ENCODE measurements at places on chromosomes 13 and 19.
A peak's percentile ranks its signal among the peaks of the same experiment; 100 is the strongest.

DNA sequence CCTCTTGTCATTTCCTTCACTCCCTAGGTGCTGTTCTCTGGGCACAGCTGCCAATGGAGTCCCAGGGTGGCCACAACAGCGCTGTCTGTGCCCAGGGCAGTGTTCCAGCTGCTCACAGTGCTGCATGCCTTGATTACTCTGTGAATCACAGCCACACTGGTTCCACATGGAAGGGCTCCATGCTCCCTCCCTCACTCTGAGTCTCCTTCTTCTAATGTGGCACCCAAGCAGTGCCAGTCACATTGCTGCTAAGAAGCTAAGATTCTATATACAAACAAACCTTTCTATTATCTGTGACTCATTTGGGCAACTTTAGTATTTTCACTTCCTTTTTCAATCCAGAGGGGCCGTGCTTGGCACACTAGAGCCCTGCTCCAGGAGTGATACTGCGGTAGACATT lies 248.7 kb downstream of the TDRD3 start:
- DNase-seq, result no peak

GRCh38 chr19:44745887-44746600 lies 2.5 kb upstream of the BCL3 start:
- DNase-seq, result no peak

DNA sequence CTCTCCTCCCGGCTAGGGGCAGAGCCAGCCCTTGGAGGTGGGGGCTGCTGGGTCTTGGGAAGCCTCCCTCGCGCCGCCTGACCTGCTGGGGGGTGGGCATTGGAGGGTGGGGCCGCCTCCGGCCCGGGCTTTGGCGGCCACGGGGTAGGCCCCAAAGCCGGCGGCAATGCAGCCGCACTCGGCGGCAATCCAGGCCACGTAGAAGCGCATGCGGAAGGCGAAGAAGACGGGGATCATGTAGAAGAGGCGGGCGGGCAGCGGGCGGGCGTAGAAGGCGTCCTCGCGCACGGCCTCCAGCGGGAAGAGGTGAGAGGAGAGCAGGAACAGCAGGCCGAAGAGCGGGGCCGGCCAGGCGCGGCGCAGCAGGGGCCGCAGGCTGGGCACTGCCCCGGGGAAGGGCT lies 7.7 kb upstream of the TMC4 start:
- DNase-seq, result no peak

DNA sequence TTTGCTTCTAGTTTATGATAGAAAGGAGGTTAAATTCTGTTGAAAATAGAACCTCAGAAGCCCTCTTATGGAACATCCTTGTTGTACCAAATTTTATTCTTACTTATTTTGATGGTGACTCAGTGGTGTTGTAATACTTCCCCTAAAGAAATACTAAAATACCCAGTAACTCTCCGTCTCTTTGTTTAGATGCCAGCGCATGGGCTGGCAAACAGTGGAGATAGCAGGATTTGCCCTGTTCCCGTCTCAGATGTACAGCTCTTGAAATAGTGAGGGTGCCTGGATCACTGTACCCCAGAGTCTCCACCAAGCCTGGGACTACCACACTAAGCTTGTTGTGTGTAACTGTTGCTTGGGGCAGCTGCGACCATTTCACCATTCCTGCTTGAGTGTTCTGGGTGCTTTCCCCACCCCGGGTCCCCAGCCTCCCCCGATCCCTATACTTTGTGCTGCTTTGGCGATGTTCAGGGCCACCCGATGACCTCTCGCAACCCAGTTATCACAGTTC lies 67.0 kb upstream of the TEX29 start:
- no peak for DNase-seq

GRCh38 chr13:27665333-27665732 lies 43.6 kb downstream of the POLR1D start:
- DNase-seq, result no peak

DNA sequence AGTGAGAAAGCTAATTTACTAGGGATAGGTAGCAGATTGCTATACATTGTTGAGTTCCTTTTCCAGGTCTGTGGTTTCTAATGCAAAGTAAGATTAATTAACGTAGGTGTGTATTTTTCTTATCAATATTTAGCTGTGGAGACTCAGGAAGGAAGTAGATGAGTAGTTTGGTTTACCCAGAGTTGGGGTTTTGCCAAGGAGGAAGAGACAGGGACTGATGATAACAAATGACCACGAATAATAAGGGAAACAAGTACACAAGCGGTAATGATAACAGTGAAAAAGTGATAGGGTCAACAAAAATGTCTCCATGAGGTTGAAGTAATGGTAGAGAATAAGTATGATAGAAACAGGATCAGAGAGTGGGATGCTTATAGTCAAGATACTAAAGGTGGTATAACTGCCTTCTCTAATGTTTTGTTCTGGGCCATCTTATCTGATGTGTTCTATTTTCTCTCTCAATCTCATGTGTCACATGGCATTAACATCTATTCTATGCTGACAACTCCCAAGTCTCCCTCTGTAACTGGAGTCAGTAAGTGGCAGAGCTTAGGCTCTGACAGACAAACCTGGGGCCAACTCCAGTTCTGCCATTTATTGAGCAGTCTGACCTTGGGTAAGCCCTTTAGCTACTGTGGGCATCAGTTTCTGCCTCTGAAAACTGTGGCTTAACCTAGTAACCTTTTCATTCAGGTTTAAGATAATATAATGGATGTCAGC lies 8.8 kb downstream of the OBI1 start:
- no peak for DNase-seq

DNA sequence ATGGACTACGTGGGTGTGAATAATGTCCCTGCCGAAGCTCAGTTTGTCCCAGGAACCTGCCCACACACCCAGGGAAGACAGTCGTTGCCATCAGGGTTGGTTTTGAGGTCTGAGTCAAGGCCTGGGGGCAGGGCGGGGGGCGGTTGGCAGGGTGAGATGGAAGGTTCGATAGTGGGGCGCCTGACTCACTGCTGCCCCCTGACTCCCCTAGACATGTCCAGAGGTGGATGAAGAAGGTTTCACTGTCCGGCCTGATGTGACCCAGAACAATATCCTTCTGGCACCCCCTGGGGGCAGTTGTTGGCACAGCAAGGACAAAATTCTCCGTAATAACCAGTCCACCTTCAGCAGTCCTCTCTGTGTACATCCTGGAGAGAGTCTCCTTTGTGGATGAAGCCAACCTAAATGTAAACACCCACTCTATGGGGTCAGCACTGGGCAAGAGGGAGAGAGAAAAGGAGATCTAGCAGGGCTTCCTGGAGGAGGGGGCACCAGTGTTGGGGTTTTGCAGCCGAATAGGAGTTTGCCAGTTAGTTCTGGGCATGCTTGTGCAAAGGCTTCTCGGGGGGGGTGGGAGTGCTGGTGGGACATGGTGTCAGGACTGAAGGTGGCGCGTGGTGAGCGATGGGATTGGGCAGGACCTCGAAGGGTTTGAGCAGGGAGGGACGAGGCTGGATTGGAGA lies 19.6 kb upstream of the B3GNT3 start:
- peak; percentile 32 for DNase-seq

- DNase-seq, result no peak
Measured at GRCh38 chr19:55667958-55668357, 7.1 kb upstream of the EPN1 start.

DNA sequence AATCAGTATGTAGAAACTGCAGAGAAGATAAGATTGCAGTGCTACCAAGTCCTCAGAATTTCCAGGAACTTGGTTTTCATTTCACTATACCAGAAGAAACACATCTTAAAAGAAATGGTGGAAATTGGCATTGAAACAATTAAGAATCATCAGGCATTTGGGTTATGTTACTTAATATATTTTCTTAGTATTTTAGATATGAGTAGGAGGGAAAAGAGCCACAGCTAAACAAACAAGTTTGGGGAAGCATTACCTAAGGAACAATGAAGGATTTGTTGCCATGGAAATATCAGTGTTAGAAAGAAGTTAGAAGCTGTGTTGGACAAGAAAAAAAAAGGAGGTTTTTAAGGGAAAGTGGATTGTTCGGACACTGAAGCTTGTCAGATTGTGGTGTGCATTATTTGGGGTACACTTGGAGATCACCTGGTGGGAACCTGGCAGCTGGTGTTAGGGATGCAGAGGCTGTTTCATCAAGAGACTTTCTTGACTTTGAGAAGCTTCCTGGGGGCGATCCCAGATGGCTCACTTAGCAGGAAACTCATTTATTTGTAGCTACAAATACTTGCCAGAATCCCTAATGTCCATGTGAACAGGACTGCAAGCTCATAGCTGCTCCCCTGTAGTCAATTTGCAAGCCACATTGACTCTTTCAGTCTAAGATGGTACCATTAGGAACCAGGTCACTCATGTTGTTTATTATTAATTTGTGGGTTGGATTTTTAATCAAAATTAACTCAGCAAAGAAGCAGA lies 246.7 kb downstream of the RFC3 start:
- DNase-seq, result no peak

Data from activated CD4-positive, alpha-beta T cell treated with anti-CD3 and anti-CD28 coated beads, Interleukin-2, amount 10 ng/mL, durations not matched to agents 7 days and 5 days (primary cell).